H7 (cell line): ENCODE measurements at places on chromosomes 11 and 22. TPM values are rescaled to one million over a fixed set of nuclear protein-coding genes. Genes with fewer than 3 reads are reported as not detected.

The MISFA gene
- 0.73 TPM in 1 of 2 replicates, not detected in the other for total RNA-seq

The CCND1 gene
- 220 and 292 TPM in 2 replicates for total RNA-seq

The TPBGL gene
- total RNA-seq, result not detected in 2 replicates

The SCARF2 gene
- 11.5 and 15.0 TPM in 2 replicates for total RNA-seq

The APOC3 gene
- total RNA-seq, result not detected in 2 replicates
